CD4-positive, alpha-beta T cell treated with Interleukin-17A for 4 hours (primary cell): ENCODE measurements at places on chromosomes 3 and 15.

DNA sequence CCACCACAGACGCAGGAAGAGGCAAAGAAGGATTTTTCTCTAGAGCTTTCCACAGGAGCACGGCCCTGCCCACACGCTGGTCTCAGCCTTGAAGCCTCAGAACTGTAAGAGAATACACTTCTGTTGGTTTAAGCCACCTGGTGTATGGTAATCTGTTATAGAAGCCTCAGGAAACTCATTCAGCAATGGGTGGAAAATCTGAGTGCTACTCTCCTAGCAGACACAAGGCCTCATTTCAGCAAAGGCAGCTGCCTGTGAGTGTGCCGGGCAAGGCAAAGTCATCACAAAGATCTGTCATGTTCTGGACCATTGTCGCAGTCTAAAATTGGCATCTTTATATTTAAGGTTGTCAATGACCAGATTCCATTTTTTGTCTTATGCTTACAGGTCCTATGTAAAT, 31.0 kb downstream of the ATP10A start:
- no peak for DNase-seq

DNA sequence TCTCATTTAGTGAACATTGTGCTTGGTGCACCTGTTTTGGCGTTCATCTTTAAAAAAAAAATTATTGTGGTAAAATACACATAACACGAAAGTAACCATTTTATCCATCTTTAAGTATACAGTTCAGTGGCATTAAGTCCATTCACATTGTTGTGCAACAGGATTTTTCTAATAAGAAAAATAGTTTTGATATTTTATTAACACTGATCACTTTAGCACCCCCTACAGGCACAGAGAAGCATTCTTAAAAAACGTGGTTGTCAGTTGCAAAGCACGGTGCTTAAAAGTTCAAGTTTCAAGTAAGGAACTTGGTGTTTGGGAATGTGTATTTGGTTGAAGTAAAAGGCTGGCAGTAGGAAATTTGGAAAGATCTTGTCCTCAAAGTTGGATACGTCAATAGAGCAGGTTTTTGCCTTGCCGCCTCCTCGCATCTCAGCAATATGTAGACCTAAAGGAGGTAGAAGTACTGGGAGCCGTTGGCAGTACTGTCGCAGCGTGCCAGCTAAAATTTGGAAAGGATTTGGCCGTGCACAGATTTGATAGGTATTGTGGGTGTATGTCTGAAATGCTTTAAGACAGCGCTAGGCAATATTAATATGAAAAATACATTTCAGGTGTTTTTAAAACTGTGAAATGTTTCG, 110.4 kb downstream of the LRRC28 start:
- DNase-seq, result no peak

DNA sequence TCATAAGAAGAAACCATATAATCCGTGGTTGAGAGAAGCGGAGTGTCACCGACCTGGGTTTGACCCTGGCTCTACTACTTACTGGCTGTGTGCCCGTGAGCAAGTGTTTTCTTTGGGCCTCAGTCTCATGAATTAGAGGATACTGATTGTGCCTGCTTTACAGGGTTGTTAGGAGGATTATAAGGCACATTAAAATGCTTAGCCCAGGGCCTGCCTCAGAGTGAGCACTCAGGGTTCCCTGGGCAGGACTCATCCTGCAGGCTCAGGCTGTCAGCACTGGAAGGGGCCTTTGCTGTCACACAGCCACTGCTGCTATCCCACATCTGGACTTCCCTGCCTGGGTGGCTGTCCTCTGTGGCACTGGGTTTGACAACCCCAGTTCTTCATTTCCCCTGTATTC, 4.7 kb downstream of the PLA2G4F start:
- DNase-seq, result no peak

- no peak for DNase-seq
These were observed 87.1 kb downstream of the DNAJB8 start for GRCh38 chr3:128379367-128380160.

GRCh38 chr15:56307180-56307579, 58.0 kb upstream of the TEX9 start:
- DNase-seq, result no peak
